ENCODE measurements at places on chromosomes 6 and 20. TPM values are rescaled to one million over a fixed set of nuclear protein-coding genes. Genes with fewer than 3 reads are reported as not detected.

ZFP57 gene
- not detected for polyA plus RNA-seq

GPLD1 gene
- not detected for polyA plus RNA-seq

SF3B5 gene
- 363 TPM for polyA plus RNA-seq

PLN gene
- polyA plus RNA-seq = 2.9 TPM

ZC2HC1B gene
- polyA plus RNA-seq = 0.09 TPM

SIRPD gene
- polyA plus RNA-seq = not detected

DNA sequence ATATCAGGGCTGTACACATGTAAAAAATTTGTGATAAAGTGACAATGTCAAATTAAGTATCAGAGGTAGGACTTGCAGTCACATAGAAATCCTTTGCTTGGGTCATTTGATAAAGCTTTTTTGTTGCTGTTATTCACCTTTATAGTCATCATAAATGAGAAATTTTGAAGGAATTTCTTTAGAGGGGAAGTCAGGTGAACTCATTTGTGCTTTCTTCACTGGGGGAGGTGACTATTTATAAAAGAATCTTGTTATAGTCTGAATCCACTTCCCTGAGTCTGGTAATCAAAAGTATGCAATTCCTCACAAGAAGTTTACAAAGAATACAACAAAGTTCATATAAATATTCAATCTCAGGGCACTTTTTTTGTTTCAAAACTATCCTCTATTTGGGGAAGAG is 47.7 kb downstream of the FRK start:
- no peaks in the 10 kb centered on the region for H3K36me3 ChIP-seq
- peak overlapping the region; percentile 6 for H3K27ac ChIP-seq
- no peaks in the 10 kb centered on the region for H3K27me3 ChIP-seq
- H3K4me1 ChIP-seq = peaks cover 42% of the 10 kb centered on the region
- no peak overlapping the region for H3K4me3 ChIP-seq

DNA sequence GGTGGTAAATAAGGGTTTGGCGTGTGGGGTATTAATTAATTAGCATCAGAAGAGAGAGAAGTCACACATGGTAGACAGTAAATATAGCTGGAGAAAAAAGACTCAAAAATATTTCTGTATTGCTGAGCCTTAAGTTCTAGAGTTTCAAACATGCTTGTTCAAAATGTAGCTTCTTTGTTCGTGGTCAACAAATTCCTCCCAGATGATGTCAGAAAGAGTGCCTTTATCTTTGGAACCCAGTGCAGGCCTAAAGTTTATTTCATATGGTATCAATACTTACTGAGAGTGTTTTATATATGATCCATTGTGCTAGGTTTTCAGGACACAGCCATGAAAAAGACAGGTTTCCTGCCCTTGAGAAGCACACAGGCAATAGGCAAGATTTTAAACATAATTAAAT is 18.3 kb downstream of the MARCKS start:
- no peaks in the 10 kb centered on the region for H3K36me3 ChIP-seq
- no peak overlapping the region for H3K4me3 ChIP-seq
- no peak overlapping the region for H3K27ac ChIP-seq
- H3K27me3 ChIP-seq = no peaks in the 10 kb centered on the region

GRCh38 chr6:138162111-138162954 is 594 bp downstream of the ARFGEF3 start:
- H3K4me3 ChIP-seq = peak overlapping the region; percentile 66
- no peaks in the 10 kb centered on the region for H3K4me1 ChIP-seq
- H3K36me3 ChIP-seq = no peaks in the 10 kb centered on the region
- peak overlapping the region; percentile 81 for H3K27ac ChIP-seq
- no peaks in the 10 kb centered on the region for H3K27me3 ChIP-seq

- H3K4me1 ChIP-seq = peaks cover 19% of the 10 kb centered on the region
- no peaks in the 10 kb centered on the region for H3K36me3 ChIP-seq
- no peak overlapping the region for H3K4me3 ChIP-seq
- peak; percentile 52 for DNase-seq
Observed at GRCh38 chr6:11224252-11224965, 8.1 kb downstream of the NEDD9 start.

DNA sequence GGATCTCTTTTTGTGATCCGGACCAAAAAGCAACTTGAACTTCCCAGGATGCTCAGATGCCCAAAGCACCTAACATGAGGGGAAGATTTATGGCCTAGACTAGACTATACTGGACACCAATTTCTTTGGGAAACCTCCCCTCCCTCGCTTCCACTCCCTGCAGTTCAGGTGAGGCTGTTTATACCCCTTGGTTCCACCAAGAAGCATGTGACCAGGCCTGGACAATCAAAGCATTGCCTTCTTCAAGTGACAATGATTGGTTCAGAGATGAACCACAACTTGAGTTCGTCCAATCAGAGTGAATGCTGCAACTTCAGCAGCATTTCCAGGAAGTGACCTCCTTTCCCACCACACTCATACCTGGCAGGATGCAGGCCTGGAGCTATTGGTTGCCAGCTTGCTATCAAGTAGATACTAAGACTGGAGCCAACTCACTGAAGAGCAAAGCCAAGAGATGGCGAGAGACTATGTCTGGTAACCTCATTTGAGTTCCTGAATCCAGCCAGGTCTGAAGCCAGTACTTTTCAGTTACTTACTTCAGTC is 45.6 kb upstream of the SLC9A8 start:
- H3K36me3 ChIP-seq = no peaks in the 10 kb centered on the region
- H3K4me3 ChIP-seq = no peak overlapping the region
- peaks cover 34% of the 10 kb centered on the region for H3K4me1 ChIP-seq
- no peak overlapping the region for H3K27ac ChIP-seq

GRCh38 chr6:15620611-15621010 is 42.2 kb downstream of the DTNBP1 start:
- H3K27me3 ChIP-seq = no peaks in the 10 kb centered on the region
- DNase-seq = no peak
- no peak overlapping the region for H3K27ac ChIP-seq

DNA sequence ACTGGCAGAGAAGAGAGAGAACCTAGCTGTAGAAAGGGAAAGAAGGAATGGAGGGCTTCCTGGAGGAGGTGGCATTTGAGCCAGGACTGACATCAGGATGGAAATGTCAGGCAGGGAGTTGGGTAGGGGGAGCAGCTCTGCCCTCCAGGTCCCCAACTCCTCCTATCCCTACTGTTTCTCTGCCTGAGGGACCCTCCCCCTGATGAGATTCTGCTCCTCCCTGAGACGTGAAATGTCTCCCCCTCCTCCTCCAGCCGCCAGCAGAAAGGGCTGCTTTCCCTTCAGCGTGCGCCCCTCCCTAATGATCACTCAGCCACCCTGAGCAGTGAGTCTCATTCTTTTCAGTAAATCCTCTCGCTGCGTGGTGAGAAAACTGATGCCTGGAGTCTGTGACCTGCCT is 40.6 kb downstream of the HLA-DPB1 start:
- DNase-seq = no peak
- no peaks in the 10 kb centered on the region for H3K27me3 ChIP-seq
- no peaks in the 10 kb centered on the region for H3K4me1 ChIP-seq
- no peaks in the 10 kb centered on the region for H3K36me3 ChIP-seq
- H3K4me3 ChIP-seq = no peak overlapping the region
- H3K27ac ChIP-seq = no peak overlapping the region

- no peak overlapping the region for H3K4me3 ChIP-seq
- peaks cover 4% of the 10 kb centered on the region for H3K36me3 ChIP-seq
- no peaks in the 10 kb centered on the region for H3K4me1 ChIP-seq
- peak; percentile 33 for DNase-seq
- H3K27me3 ChIP-seq = no peaks in the 10 kb centered on the region
Observed at GRCh38 chr6:35049900-35050756, 91.0 kb downstream of the TCP11 start.

GRCh38 chr6:111414373-111414772 is 68.6 kb downstream of the REV3L start:
- DNase-seq = no peak
- H3K27ac ChIP-seq = no peak overlapping the region
- no peak overlapping the region for H3K4me3 ChIP-seq
- no peaks in the 10 kb centered on the region for H3K27me3 ChIP-seq

DNA sequence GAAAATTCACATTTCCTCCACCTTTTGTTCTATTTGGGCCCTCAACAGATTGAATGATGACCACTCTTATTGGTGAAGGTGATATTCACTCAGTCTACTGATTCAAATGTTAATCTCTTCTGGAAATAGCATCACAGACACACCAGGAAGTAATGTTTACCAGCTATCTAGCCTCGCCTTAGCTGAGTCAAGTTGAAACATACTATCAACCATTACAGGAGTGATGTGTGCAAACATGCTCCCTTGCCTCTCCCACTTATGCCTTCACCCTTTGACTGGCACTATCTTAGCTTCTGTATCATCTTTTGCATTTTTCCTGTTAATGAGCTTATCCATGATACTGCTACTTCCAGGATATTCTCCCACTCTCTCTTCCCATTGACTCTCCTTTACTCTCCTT is 191.9 kb downstream of the CENPW start:
- no peaks in the 10 kb centered on the region for H3K36me3 ChIP-seq
- peaks cover 38% of the 10 kb centered on the region for H3K4me1 ChIP-seq
- peak; percentile 50 for DNase-seq
- peak overlapping the region; percentile 68 for H3K27ac ChIP-seq
- H3K27me3 ChIP-seq = no peaks in the 10 kb centered on the region
- no peak overlapping the region for H3K4me3 ChIP-seq

GRCh38 chr6:149499066-149499465 is 14.3 kb upstream of the ZC3H12D start:
- DNase-seq = no peak
- H3K27me3 ChIP-seq = no peaks in the 10 kb centered on the region
- no peaks in the 10 kb centered on the region for H3K4me1 ChIP-seq
- no peak overlapping the region for H3K27ac ChIP-seq
- H3K36me3 ChIP-seq = peaks cover 2% of the 10 kb centered on the region

DNA sequence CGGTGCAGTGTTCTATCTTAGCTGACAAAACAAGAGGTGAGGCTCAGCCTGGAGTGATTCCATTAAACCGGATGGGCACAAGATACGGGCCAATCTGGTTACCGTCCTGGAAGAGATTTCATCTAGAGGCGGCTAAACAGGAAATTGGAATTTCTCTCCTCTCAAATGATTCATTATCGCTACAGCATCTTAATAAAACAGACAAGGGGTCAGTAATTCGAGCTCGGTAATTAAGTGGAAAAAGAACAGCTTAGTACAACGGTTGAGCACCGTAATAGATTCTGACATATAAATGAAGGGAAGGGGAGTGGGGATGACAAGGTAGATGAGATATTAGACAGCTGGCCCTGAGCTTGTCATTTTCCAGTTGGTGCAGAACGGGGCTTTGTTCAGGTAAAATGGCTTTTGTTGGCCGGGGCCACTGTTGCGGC is 137.2 kb downstream of the EDN3 start:
- H3K27ac ChIP-seq = no peak overlapping the region
- H3K4me1 ChIP-seq = no peaks in the 10 kb centered on the region
- H3K36me3 ChIP-seq = no peaks in the 10 kb centered on the region
- H3K4me3 ChIP-seq = no peak overlapping the region
- no peaks in the 10 kb centered on the region for H3K27me3 ChIP-seq
- DNase-seq = no peak

DNA sequence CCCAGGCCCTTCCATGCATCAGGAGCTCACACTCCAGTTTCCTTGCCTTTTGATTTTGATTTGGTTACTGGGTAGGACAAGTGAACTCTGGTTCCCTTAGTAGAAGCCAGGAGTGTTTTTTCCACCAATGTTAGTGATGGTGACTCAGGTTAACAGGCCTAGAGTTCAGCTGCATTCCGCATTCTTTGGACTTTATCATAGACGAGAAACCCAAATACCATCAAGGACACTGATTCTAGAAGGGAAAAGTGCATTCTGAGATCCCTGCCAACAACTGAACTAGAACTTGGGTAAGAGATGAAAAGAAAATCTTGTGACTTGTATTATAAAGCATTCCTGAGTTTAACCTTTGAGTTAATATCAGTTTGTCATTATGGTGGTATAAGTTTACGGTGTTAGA is 8.9 kb downstream of the GSS start:
- H3K27ac ChIP-seq = peak overlapping the region; percentile 90
- DNase-seq = peak; percentile 24
- no peaks in the 10 kb centered on the region for H3K27me3 ChIP-seq
- no peaks in the 10 kb centered on the region for H3K4me1 ChIP-seq
- peaks cover 18% of the 10 kb centered on the region for H3K36me3 ChIP-seq

- no peak overlapping the region for H3K27ac ChIP-seq
- no peak overlapping the region for H3K4me3 ChIP-seq
- H3K4me1 ChIP-seq = no peaks in the 10 kb centered on the region
- no peaks in the 10 kb centered on the region for H3K27me3 ChIP-seq
- no peak for DNase-seq
- no peaks in the 10 kb centered on the region for H3K36me3 ChIP-seq
Observed at GRCh38 chr6:80547827-80548226, 441.4 kb downstream of the BCKDHB start.

Measured in small intestine (tissue), 16 donors.